ENCODE measurements at places on chromosomes 1 and 21.

DNA sequence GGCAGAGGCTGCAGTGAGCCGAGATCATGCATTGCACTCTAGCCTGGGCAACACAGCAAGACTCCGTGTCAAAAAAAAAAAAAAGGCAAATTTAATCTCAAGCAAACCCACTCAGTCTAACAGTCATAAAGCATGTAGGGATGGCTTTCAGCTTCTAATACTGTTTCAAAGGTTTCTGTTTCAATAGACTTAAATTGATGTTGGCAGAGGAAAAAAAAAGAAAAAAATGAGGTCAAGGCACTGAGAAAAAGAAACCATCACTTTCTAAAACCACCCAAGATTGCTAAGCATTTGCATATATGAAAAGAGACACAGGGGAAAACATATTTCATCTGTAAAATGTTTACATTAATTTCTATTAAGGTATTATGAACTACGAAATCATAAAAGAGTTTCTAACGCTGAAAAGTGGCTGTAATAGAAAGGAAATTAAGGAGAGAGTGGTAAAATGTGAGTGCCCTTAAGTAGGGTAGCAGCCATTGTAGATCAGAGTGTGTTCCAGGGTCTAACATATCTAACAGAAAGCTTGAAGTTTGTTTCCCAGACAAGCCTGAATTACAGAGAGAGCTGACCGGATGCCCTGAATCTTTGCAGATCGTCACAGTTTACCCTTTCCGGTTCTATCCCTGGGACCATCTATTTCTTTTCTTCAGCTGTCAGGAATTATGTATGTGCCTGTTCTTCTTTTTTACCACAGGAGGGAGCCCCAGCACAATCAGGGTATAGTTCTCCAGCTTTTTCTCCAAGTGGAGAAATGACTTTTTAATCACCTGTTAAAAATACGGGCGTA, 70.0 kb downstream of the PLD5 start:
- DNase-seq = no peak

- no peak for DNase-seq
Observed at GRCh38 chr1:100700586-100700985, 19.0 kb upstream of the VCAM1 start.

- no peak for DNase-seq
Observed at GRCh38 chr1:239386453-239387303, at the start of gene CHRM3. TSS of gene CHRM3 (plus strand) at chr1:239386568. CDS start at chr1:239907452, 520,884 bp downstream.

- DNase-seq = no peak
Observed at GRCh38 chr1:183995322-183996039, 42.0 kb downstream of the COLGALT2 start.

GRCh38 chr1:205689479-205689878, 9.2 kb upstream of the SLC45A3 start:
- no peak for DNase-seq
